ENCODE measurements at places on chromosomes 6 and 20.

DNA sequence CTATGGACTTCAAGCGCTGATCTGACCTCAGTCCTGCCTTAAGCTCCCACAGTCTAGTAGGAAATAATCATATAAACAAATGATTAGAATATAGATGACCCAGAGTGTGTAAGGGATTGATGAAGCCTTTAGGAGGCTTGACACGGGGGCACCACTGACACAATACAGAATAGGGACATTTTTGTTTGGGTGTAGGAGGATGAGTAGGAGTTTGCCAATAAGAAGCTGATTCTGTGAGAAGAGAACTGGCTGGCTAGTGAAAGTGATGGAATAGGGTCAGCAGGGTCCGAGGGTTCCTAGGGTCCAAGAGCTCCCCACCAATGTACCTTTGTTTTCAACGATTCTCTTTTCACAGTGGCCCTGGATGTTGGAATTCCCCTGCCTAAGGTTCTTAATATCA, 7.1 kb upstream of the BPIFB4 start:
- DNase-seq, result no peak

DNA sequence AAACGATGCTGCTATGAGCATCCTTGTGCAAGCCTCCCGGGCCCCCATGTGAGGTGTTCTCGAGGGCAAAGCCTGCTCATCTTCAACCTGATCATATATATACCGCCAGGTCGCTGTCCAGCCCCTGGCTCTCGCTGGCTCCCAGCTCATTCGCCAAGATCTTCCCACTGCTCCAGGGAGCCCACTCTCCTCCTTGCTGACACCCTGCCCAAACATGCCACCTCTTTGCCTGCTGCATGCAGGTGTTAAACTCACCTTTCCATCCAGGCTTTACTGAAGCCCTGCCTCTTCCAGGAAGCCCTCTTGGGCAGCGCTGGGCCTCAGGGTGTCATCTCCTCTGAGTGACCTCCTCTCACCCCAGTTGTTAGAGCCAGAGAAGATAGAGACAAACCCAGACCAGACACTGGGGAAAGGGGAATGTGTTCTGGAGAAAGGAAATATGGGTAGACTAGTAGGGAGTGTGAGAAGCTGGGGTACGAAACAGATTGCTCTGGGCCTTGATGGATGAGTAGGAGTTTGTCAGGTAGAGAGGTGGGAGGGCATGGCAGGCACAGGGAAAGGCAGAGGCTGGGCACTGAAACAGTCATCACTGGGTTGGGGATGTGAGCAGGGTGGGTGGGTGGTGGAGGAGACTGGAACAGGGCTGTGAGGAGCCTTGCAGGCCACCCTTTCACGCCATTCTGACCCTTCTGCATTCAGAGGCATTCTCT, 1.2 kb upstream of the DLGAP4 start:
- no peak for DNase-seq

- no peak for DNase-seq
These were observed 16.6 kb upstream of the FBXO9 start for GRCh38 chr6:53048431-53049195.

GRCh38 chr6:40954446-40955177, 84.4 kb downstream of the UNC5CL start:
- DNase-seq, result no peak

DNA sequence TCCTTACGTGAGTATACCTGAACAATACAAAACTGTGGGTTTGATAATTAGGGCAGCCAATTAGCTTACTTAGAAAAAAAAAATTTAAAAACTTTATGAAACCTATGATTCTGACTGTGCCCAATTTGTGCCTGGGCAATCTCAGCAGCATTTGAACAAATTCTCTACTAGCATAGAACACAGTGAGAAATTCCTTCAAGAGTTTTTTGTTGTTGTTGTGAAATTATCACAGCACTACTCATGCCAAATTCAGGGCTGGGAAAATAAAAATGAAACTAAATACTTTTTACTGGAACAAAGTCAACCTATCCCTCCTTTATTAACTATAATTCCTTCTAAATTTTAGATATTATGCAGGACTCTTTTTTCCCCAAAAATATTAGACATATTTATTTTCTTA, 42.9 kb downstream of the POU3F2 start:
- DNase-seq, result no peak

DNA sequence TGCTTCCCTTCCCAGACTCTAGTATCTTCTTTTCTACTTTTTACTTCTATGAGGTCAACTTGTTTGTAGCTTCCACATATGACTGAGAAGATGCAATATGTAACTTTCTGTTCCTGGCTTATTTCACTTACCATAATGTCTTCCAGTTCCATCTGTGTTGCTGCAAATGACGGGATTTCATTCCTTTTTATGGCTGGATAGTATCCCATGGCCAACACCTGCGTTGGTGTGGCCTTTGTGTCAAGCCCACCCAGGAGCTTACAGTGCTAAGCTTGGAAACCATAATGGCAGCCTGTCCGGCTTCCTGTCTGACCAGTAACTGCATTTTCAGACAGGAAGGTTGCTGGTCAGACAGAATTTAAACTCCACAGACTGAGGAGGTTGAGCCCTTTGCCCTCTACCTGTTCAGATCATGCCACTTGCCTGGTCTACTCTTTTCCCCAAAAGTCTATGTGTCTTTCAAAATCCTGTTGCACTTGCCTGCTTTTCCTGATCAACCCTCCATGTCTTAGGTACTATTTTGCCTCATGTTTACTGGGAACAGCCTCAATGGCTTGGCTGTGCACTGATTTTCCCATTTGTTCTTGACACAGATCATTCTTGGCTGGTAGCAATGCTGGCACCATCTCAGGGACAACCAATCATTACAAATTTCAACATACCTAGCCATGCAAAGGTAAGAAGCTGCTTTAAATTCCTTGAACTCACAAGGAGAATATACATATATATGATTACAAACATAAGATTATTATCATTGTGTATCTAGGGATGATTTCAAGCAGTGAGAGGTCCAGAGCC, 114.3 kb upstream of the PLEKHG1 start:
- no peak for DNase-seq
